Stimulated activated CD8-positive, alpha-beta memory T cell treated with anti-CD3 and anti-CD28 coated beads, Interleukin-15, amount 100 ng/mL, for 48 hours (primary cell): ENCODE measurements at places on chromosomes 16 and 17.

- DNase-seq = no peak
These were observed 11.2 kb downstream of the CHD9NB start for GRCh38 chr16:53041320-53042051.

DNA sequence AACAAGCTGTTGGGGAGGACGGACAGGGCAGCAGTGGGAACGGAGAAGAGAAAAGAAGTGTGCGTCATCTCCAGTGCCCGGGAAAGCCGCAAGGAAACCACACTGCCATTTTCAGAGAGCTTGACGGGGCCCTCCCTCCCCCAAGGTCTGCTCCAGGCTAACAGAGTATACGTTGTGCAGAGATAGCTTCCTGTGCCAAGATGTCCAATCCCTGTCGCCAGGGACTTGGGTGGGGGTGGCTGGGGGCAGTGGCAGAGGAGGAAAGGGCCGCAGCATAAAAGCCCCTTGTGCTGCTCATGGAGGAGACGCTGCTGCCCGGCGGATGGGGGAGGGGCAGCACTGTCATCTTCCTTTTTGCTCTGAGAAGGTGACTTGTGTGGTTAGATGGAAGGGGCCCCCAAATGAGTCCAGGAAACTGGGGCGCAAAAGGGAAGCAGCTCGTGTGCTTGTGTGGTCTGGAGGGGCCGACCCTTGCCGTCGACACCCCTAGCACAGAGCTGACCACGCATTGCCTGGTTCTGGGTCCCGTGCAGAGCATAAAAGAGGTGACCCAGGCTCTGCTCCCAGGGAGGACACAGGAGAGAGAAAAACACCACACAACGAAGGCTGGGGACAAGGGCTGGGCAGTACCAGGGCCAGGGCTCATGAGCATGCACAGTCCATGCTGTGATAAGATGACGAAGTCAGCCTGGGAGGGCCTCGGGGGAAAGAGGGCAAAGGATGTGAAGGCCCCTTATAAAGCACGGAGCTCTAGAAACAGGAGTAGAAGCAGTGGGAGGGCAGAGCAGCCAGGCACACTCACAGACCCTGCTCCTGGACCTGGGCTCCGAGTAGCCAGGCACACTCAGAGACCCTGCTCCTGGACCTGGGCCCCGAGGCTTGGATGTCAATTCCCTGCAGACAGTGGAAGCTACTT lies 372.7 kb downstream of the SLC39A11 start:
- peak; percentile 52 for DNase-seq

DNA sequence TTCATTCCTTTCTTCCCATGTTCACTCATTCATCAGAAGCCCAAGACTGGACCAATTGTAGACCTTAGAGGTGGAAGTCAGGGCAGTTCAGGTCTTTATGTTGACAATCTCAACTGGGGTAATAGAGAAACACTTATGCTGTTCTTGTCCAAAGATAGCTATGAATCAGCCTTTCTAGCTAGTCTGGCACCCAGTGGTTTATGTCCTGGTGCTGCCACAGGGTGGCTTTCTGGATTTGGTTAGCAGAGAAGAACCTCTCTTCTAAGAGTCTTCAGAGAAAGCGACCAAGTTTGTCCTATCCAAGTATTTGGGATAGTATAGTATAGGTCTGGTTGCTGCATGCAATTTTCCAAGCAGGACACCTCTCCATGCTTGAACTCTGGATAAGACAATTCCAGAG lies 83.3 kb downstream of the NOG start:
- no peak for DNase-seq

DNA sequence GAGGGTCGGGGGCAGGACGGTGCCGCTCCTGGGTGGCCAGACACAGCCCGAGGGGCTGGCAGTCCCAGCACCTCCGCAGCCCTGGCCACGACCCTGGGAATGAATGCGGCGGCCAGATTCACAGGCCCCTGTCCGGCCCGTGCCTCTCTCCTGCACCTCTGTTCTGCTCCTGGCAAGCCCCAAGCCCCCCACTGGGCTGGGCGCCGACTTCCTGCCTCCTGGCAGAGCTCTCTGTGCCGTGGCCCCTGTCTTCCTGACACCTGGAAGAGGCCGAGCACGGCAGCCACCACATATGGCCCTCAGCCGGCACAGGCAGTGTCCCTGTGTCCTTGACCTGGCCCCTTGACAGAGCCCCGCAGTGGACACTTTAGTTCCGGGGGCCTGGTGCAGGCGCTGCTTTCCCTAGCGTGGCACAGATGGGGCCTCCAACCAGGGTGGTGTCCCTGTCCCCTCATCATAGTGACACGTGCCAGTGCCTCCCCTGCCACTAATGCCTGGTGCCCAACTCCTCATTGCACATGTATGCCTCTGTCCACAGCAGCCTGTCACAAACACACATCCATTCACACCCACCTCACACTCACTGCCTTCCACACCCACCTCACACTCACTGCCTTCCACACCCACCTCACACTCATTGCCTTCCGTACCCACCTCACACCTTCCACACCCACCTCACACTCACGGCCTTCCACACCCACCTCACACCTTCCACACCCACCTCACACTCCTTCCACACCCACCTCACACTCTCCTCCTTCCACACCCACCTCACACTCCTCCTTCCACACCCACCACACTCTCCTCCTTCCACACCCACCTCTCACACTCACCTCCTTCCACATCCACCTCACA lies 110.6 kb upstream of the PLCG2 start:
- DNase-seq = no peak

- DNase-seq = peak; percentile 7
These were observed 5.0 kb upstream of the PRSS54 start for GRCh38 chr16:58299757-58300349.

DNA sequence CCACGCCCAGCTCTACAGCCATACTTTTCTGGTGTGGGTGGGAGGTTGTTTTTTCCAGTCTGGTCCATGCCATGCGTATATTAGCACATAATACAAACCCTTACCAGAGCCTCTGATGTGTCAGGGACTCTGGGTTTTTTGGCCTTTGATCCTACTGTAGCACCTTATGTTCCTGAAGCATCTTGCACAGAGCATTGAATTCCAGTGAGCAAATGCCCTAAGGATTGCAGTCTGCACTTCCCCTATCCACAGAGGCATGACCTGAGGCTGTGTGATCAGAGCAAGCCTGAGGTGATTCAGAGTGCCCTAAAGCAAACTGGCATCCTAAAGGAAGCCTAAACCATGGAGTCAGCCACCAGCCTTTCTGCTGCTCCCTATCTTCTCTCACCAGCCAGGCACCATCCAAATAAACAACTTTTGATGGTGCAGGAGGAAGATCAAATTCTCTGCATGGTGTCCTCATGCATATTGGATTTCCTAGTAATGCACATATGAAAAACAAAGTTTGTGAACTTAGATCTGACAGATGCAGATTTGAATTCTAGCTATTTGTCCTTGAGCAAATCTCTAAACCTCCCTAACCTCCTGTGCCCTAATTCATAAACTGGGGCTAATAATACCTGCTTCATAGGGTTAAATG lies 41.2 kb upstream of the HAS3 start:
- DNase-seq = no peak

DNA sequence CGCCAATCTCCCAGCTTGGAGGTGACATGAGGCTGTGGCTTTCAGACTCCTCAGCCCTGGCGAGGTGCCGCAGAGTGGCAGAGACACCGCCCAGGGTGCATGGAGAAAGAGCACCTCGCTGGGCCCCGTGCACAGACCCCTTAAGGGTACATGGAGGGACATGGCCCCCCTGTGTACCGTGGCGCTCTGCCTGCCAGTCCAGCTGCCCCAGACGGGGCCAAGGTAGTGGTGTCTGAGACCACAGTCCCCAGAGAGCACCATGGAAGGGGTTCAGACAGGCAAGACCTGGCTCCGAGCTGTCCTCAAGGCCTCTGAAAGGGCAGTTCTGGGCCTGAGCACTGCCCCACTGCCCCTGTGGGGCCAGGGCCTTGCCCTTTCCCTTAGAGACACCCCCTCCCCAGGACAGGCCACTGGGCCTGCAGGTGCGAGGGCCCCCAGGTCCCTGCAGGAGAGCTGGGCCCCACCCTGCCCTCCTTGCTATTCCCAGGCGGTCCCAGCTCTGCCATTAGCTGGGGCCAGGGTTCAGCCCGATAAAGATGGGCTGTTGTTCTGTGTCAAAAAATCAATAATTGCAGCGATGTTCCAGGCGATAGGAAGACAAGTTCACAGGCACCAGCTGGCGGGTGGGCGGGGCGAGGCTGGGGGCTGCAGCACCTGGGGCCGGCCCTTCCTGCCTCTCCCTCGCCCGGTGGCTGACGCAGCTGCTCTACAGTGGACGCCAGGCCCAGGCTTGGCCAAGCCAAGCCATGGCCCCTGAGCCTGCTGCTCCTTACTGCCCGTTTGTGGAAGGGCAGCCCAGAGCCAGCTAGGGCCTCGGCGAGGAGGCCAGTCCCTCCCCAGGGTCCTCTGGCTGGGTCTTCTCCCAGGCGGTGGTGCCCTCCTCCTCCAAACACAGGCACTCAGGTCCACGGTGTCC lies 51.7 kb downstream of the ZFPM1 start:
- DNase-seq = no peak

GRCh38 chr17:55242476-55242875 lies 22.3 kb upstream of the HLF start:
- no peak for DNase-seq

GRCh38 chr17:79944251-79944812 lies 91.3 kb downstream of the TBC1D16 start:
- no peak for DNase-seq

DNA sequence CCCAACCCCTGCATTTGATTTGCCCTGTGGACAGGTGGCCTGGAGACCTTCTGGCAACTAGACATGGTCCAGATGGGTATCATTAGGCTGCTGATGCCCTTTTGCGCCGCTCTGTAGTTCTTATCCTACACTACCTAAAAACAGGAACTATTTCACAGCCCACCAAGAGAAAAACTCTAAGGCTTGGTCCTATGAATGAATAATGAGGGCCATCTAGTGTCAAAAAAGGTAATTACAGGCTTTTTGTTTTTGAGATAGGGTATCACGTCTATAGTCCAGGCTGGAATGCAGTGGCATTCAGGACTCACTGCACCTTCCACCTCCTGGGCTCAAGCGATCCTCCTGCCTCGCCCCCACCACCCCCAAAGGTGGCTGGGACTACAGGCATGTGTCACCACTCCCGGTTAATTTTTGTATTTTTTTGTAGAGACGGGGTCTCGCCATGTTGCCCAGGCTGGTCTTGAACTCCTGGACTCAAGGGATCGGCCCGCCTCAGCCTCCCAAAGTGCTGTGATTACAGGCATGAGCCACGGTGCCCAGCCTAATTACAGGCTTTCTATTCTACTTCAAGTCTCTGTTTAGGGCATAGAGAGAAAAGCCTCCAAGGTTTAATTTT lies 20.9 kb downstream of the COIL start:
- DNase-seq = no peak

GRCh38 chr17:6755731-6756184 lies at the start of gene XAF1:
Gene XAF1 (plus strand): TSS chr17:6756046. CDS start chr17:6756079, 33 bp downstream.
- DNase-seq = no peak

DNA sequence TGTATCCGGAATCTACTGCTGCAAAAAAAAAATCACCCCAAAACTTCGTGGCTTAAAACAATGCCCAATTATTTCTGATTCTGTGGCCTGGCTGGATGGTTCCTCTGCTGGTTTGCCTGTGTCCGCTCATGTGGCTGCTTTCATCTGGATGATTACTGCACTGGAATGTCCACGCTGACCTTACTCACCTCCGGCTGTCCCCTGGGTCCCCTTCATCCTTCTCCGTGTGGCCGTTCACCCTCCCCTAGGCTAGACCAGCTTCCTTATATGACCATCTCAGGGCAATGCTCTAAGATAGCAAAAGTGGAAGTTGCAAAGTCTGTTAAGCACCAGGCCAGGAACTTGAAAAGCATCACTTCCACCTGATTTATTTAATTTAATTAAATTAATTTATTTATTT lies 31.4 kb upstream of the SPNS2 start:
- no peak for DNase-seq

- DNase-seq = no peak
These were observed 2.6 kb downstream of the COG4 start for GRCh38 chr16:70520612-70521297.

- no peak for DNase-seq
These were observed 14.9 kb downstream of the CEP112 start for GRCh38 chr17:66177048-66177447.

DNA sequence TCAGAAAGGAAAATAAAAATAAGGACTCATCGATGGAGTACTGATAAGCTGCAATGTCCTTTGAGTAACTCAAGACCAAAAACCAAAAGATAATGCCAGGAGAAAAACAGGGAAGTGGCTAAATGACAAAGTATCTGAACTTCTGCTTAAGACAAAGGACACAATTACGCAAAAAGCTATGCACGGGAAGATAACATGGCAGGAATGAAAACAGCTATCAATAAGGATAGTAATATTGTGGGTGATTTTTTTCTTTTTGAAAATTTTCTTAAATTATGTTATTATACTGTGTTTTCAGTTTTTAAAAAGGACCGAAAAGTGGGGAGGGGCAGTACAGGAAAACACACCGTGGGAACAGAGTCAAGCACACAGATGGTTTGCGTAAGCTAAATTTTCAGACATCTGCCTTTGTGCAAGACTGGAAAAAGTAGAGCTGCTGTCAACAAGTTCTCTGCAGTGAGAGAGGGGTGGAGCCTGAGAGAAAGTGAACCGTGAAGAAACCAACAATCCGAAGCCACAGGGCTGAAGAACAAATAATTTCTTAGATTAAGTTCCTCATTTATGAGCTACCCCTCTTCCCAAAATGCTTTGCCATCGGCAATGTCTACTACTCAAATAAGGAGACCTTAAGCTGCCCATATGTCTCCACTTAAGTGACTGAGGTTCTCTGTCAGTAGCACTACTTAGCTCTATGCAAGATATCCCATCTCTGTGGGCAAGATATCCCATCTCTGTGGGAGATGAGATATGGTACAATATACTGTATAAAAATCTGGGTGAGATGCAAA lies 99.9 kb upstream of the CORO6 start:
- no peak for DNase-seq

DNA sequence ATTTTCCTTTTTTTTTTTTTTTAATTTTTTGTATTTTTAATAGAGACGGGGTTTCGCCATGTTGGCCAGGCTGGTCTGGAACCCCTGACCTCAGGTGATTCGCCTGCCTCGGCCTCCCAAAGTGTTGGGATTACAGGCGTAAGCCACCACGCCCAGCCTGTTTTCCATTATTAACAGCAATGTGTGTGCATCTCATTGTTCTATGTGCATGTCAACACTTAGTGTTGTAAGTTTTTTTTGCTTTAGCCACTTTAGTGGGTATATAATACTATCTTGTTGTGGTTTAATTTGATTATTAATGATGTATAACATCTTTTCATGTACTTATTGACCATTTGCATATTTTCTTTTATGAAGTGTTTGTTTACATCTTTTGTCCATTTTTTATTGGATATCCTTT lies 32.8 kb upstream of the BHLHA9 start:
- DNase-seq = no peak
